GM12865 (cell line): ENCODE measurements at places on chromosomes 7 and 10.
A peak's percentile ranks its signal among the peaks of the same experiment; 100 is the strongest.

DNA sequence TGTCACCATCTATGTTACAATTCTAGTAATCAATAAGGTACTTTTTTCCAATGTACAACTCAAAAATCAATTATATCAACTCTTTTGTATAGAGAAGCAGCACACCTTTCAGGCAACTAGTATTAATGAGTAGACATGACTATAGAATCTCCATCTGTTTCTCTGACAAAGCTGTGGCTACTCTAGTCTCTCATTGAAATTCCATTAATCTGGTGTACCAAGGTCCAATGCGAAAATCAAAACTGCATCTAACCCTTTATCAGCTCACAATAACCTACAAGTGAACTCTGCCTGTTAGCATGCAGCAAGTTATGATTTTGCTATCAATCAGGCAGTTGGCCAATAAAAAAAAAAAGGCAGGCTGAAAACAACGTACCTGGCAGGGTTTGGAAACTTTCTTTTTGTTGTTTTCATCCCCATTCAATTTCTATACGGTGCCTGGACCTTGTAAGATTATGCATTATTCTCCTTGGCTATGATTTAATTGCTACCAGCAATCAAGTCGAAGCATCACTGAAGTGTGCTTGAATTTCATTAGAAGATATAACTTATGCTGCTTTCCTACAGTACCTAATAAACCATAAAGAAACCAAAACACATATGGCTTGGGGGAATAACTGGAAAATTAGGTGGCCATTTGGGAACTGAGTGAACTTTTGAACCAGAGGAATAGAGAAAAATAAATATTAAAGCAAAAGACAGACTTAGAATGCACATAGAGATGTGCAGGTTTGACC, 23.2 kb downstream of the SKAP2 start:
- DNase-seq, result no peak

- DNase-seq, result no peak
Observed at GRCh38 chr10:97858001-97858439, 8.4 kb downstream of the GOLGA7B start.

- DNase-seq, result no peak
Observed at GRCh38 chr10:11035301-11035991, 17.8 kb downstream of the CELF2 start.

DNA sequence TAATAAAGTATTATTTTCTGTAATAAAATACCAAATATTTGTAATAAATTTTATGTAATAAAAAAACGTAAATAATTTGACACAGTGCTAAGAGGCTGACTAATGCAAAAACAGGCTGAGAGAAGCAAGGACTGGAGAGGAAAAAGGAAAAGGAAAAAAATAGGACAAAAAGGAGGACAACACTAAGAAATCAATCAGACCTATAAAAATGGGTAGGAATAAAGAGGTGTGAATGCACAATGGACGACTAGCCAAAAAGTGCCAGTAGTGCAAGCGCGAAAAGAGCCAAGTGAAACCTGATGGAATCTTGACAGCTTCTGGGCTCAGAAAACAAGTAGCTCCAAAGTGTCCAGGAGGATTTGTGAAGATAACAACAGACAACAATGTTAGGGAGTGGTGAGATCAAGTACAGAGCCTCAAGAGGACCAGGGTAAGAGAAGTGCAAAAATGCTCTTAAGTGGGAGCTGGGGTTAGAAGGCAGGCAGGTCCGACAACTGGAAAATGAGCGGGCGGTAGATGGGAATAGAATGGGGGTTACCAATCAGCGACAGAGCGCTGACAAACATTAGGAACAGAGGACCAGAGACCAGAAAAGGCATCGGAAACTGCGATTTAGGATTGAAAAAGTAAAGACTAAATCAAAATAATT, 1.2 kb downstream of the BRAF start:
- peak; percentile 13 for DNase-seq

DNA sequence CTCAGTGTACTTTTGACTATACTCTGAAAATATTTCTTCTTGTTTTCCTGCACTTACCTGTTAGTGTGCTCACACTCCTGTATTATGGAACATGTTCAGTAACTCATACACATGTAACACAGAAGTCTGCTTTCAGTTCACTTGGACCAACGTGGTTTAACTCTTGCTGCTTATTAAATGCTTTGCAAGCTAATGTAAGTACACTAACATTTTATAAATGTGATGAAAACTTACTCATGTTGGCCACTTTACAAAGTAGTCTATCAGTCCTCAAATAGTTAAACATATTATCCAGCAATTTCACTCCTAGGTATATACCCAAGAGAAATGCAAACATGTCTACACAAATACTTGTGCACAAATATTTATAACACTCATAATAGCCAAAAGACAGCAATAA, 98.4 kb downstream of the UBE2H start:
- DNase-seq, result no peak

GRCh38 chr7:140212100-140212881, 35.5 kb upstream of the KDM7A start:
- DNase-seq, result peak; percentile 92

GRCh38 chr7:91374321-91374989, 110.2 kb downstream of the FZD1 start:
- no peak for DNase-seq

DNA sequence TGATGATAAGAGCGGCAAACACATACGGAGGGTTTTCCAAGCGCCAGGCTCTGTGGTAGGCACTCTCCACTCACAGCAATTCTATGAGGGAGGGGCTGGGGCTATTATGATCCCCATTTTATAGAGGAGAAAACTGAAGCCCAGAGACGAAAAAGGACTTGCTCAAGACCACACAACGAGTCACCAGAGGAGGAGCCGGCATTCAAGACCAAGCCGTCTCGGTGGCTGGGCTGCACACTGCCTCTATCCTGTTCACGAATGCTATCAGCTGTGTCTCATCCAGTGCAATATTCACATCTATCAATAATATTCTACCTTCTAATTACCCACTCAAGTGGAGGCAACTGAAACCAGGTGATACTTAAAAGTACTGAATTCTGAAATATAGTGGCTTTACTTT, 67.8 kb upstream of the NMT2 start:
- DNase-seq, result no peak

GRCh38 chr7:98170966-98171365, 40.3 kb upstream of the BHLHA15 start:
- no peak for DNase-seq

DNA sequence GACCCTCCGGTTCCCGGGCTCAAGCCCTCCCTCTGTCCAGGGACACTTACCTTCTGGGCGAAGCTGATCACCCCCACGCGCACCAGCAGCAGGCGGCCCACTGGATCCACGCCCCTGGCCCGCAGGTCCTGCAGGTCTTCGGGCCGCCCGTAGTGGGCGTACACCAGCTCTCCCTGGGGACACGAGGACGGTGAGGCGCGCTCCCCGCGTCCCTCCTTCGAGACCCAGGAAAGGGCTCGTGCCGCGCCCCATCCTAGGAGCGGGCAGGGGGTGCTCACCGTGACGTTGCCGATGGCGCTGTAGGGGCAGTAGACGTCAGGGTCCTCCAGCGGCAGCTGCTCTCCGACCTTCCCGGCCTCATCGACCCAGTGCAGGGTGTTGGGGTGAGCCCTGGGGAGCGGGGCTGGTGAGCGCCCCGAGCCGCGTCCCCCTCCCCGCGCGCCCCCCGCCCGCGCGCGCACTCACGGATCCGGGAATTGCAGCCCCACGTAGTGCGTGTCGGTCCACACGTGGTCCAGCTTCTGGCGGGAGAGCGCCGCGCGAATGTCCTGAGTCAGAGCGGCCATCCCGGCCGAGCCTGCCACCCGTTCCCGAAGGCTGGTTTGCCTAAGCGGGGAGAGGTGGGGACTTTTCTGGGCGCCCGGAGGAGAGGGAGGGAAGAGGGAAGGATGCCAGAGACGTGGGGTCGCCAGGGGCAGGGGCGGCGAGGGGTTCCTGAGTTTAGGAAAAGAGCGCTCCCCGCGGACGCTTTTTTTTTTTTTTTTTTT, 8.2 kb downstream of the TFR2 start:
- peak; percentile 87 for DNase-seq

DNA sequence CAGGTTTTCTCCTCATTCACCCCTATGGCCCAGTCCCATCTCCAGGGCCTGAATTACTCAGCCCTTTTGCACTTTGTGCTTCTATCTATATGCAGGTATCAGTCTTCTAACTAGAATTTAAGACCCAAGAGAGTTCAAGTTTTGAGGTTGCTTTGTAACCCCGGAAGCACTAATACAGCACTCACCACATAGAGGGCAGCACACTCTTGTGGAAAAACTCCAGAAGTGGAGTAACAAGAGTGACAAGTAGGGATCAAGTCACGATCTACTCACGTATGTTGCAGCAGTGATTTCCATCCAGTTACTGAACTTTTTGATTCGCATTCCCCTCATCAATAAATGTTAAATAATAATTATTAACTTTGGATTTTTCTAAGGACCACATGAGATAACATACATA, 151.0 kb downstream of the CHCHD3 start:
- DNase-seq, result peak; percentile 20

DNA sequence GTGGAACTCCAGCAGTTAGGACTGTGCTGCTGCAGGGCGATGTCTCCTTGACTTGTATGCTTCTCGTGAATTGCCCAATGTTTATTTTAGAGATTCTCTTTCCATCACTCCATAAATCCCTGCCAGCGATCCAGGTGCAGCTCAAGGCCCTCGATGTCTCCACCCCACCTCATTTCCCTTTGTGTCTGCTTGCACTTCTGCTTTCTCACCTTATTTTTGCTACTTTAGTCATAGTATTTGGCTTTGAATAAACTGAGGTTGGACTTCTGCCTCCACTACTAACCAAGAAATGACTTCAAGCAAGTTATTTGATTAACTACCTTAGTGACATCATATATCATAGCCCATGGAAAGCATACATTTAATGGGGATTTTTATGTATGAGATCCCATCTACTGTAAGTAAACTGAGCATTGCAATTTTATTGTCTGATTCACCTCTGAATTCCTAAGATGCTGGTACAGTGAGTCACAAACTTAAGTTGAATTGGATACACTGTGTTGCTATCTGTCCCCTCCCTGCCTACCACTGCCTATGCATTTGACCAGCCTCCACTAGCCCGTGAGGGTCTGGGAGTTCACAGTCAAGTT, 255.8 kb downstream of the ABCA13 start:
- DNase-seq, result no peak

DNA sequence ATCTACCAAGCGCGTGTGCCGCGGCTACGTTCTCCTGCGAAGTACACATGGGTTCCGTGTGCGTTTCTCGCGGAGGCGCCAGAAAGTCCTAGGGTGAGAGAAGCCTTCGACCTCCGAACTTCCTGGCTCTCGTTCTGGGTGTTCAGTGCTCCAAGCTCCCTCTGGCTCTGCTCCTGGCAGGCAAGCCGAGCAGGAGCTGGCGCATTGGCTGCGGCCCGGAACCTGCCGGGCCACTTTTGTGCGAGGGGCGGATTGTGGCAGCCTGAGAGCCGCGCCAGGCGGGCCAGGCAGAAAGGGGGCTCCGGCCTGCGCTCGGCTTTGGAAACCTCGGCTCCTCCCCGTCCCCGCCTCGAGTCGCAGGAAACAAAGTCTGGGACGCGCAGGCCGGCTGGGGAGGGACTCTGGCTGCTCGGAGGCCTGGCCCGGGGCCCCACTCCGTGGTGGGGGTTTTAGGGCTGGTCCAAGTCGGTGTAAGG, 9.6 kb downstream of the EMX2 start:
- no peak for DNase-seq

DNA sequence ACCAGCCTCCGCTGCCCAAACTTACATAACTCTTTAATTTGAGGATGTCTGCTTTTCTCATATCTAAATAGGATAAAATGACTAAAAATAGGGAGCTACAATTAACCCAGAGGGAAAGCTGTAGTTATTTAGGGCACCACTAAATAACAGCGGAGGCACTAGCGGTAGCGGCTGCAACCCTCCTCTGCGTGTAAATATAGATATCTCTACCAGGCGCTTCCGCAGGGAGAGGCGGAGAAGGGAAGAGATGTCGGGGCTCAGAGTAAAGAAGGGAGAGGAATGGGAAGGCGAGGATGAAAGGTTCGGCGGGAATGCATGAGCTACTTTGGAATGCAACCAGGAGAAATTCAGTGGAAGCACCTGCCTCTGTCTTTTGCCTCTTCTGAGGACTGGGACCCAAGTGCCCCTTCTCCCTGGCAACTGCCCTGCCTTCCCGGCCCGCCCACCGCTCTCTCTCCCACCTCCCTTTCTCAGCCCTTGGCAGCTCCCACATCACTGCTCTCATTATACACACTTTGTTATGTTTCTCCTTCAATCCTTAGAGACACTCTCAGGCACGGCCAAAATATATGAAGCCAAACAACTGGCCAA, 698.3 kb downstream of the PARD3 start:
- no peak for DNase-seq

DNA sequence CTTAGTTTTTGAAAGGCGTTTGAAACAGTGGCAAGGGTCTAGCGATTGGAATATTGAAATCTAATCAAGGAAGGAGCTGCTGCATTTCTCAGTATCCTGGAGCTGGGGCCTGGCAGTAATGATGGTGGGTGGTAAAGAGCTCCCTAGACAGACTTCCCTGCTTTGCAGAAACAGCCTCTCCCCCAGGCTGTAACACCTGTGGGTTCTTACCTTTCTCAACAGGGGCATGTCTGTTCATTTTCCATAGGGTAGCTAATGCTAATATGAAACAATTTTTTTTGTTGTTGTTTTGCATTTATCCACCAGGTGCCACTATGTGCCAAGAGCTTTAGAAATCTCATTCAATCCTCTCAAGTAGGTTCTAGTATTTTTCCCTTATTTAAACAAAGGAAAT, 345.5 kb downstream of the REEP3 start:
- DNase-seq, result no peak

- no peak for DNase-seq
Observed at GRCh38 chr7:159031135-159031701, 113.4 kb downstream of the VIPR2 start.

- no peak for DNase-seq
Observed at GRCh38 chr10:100864978-100865377, 47.8 kb upstream of the SLF2 start.

GRCh38 chr10:3143366-3143765, 29.2 kb downstream of the PITRM1 start:
- no peak for DNase-seq

DNA sequence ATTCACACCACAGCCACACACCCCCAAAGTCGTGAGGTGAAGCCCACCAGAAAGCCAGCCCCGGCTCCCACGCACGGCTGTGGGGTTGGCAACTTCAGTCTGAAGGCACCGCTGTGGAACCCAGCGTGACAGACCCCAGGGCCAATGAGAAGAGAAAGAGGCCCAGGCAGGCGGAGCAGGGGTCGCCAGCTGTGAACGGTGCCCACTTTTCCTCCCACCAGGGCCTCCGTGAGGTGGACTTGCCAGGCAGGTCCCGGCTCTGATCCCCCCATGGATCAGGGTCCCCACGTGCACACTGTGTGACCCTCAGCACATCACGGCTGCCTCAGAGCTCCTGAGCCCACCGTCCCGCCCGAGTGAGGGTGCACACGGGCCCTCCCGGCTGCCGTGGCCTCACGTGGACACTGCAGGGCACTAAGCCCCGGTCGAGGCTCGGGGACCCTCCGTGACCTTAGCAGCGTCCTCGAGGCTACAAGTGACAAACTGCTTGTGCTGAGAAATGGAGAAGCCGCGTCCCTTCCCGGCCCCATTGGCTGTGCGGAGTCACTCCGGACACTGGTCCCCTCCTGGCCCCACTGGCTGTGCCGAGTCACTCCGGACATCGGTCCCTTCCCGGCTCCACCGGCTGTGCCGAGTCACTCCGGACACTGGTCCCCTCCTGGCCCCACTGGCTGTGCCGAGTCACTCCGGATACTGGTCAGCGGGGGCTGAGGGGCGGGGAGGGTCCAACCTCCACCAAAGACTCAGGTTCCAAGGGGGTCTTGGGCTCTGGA, 72.4 kb upstream of the PDGFA start:
- DNase-seq, result no peak

GRCh38 chr10:106913348-106913747, 251.2 kb downstream of the SORCS1 start:
- DNase-seq, result no peak
